ENCODE measurements at places on chromosomes 16 and 17. TPM values are rescaled to one million over a fixed set of nuclear protein-coding genes. Genes with fewer than 3 reads are reported as not detected.

DNA sequence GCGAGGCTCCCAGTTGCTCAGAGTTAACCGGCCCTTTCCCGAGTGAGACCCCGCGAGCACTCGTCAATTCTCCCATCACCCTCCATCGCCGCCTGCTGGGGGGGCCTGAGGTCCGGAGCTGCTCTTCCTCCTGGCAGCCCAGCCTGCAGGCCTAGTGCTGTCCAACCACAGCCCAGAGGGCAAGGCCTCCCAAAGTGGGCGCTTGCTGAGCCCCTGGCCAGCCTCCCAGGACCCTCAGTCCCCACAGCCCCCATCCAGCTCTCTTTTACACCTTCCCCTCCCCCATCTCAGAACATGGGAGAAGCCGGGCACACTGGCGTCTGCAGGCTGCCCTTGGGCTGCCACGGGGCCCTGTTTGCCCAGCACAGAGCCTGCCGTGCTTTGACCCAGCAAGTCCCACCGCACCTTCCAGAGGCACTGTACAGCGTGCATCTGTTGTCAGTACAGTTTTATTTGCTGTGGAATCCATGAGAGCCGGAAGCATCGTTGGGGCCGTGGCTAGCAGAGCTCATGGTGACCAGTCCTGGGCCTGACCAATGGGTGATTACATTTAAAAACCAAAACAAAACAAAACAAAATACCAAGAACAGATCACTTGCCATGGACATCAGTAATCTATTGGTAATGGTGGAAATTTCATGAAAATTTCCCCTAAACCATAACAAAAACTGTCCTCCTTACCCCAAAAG, 96.1 kb upstream of the CBX4 start:
- H3K27me3 ChIP-seq: peaks cover 25% of the 10 kb centered on the region
- no peak overlapping the region for H3K4me3 ChIP-seq
- peaks cover 9% of the 10 kb centered on the region for H3K4me1 ChIP-seq
- no peak for DNase-seq

SUMO2 gene
- 649 TPM for total RNA-seq

QPRT gene
- 6.3 TPM for total RNA-seq

DNA sequence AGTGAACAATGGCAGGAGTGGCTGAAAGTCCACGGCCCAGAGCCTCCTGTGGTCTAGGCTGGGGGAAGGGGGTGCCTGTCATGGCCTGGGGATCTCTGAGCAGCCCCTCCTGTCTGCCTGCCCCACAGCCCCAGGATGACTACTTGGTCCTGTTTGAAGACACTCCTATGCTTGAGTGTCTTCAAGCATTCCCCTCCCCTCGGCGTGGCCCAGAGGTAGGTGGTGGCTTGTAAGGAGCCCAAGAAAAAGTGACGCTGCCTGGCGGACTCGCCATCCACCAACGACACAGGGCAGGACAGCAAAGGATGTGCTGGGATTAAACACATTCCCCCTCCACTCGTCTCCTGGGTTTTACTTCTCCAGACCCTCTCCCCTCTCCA, 5.7 kb downstream of the SULT1A1 start:
- H3K4me1 ChIP-seq: no peaks in the 10 kb centered on the region
- no peaks in the 10 kb centered on the region for H3K27me3 ChIP-seq
- no peaks in the 10 kb centered on the region for H3K36me3 ChIP-seq
- H3K4me3 ChIP-seq: no peak overlapping the region

GRCh38 chr16:50638816-50639670, 42.1 kb downstream of the SNX20 start:
- peaks cover 5% of the 10 kb centered on the region for H3K4me1 ChIP-seq
- H3K36me3 ChIP-seq: no peaks in the 10 kb centered on the region
- no peak overlapping the region for H3K27ac ChIP-seq
- H3K27me3 ChIP-seq: peaks cover 2% of the 10 kb centered on the region
- no peak overlapping the region for H3K4me3 ChIP-seq

ATP2A1 gene
- 2.6 TPM for total RNA-seq

- H3K27me3 ChIP-seq: no peaks in the 10 kb centered on the region
- peaks cover 42% of the 10 kb centered on the region for H3K36me3 ChIP-seq
- H3K27ac ChIP-seq: no peak overlapping the region
- H3K4me1 ChIP-seq: peaks cover 7% of the 10 kb centered on the region
Observed at GRCh38 chr17:40456396-40456951, 13.2 kb downstream of the IGFBP4 start.

GRCh38 chr16:61332461-61332860, 703.8 kb downstream of the CDH8 start:
- no peaks in the 10 kb centered on the region for H3K4me1 ChIP-seq
- no peak for DNase-seq
- no peak overlapping the region for H3K4me3 ChIP-seq
- no peaks in the 10 kb centered on the region for H3K27me3 ChIP-seq
- H3K27ac ChIP-seq: no peak overlapping the region
- no peaks in the 10 kb centered on the region for H3K36me3 ChIP-seq

SEPTIN12 gene
- not detected for total RNA-seq

DNA sequence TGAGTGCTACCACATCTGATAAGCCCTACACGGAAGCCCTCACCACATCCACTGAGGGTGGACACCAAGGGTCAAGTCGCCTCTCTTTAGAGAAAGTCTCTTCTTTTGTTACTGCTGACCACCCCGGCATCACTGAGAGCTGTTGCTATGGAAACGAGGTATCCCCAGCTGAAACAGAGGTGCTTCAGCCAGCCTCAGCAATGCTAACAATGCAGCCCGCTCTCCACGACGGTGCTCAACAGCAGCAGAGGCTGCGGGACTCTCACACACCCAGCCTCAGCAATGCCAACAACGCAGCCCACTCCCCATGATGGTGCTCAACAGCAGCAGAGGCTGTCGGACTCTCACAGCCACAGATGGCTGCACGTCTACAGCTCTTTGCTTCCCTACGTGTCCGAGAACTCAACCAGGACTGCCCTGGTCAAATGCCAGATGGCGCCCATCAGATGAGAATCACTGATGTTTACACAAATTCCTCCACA, 41.4 kb downstream of the VPS53 start:
- no peak overlapping the region for H3K27ac ChIP-seq
- H3K27me3 ChIP-seq: no peaks in the 10 kb centered on the region
- peaks cover 5% of the 10 kb centered on the region for H3K4me1 ChIP-seq
- no peak overlapping the region for H3K4me3 ChIP-seq

DNA sequence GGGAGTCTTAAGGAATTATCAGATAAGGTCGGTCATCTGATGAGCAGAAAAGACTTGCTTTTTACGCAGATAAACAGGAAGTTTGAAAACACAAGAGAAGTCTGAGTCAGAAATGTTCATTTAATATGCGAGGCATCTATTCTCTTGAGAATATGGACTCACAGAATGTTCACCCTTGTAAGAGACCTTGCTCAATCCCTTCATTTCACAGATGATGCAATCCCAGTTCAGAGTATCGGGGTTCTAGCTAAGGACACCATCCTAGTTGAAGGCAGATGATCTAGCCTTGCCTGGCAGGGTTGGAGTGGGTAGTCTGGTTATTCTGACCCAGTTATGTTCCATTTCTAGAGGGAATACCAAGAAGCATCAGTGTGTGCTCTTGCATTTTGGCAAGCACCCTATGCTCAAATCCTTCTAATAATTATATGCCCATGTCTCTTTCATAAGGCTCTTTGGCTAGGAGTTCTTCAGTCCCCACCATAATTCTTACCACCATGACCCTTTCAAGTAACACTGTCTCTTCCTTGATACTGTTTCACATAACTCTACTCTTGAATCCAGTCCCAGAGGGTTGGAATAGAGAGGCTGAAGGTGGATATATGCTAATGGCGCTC, 42.5 kb downstream of the YPEL2 start:
- no peak for DNase-seq
- H3K4me3 ChIP-seq: peak overlapping the region; percentile 41
- peaks cover 5% of the 10 kb centered on the region for H3K36me3 ChIP-seq

HSPB9 gene
- total RNA-seq: not detected

GRCh38 chr16:23996258-23996955, 160.6 kb downstream of the PRKCB start:
- peaks cover 11% of the 10 kb centered on the region for H3K4me1 ChIP-seq
- H3K27me3 ChIP-seq: no peaks in the 10 kb centered on the region
- DNase-seq: no peak
- no peak overlapping the region for H3K27ac ChIP-seq
- H3K4me3 ChIP-seq: no peak overlapping the region

TNP2 gene
- total RNA-seq: not detected

DNA sequence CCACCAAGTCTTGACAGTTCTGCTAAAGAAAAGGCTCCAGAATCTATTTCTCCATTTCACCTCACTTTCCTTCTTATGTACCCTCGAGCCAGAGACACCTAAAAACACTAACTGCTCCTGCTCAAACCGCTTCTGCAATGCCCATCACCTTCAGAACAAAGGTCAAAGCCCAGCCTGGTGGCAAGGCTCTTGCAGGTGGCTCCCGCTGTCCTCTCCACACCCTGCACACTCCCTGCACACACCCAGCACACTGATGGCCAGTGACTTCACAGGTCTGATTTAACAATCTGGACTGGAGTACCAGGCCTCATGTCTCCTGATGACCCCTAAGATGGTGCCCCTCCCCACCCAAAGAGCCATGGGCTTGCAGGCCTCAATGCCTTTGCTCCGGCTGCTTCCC, 9.8 kb upstream of the C17orf113 start:
- DNase-seq: no peak
- no peak overlapping the region for H3K27ac ChIP-seq
- no peaks in the 10 kb centered on the region for H3K36me3 ChIP-seq
- peaks cover 20% of the 10 kb centered on the region for H3K4me1 ChIP-seq
- peaks cover 5% of the 10 kb centered on the region for H3K27me3 ChIP-seq

DNA sequence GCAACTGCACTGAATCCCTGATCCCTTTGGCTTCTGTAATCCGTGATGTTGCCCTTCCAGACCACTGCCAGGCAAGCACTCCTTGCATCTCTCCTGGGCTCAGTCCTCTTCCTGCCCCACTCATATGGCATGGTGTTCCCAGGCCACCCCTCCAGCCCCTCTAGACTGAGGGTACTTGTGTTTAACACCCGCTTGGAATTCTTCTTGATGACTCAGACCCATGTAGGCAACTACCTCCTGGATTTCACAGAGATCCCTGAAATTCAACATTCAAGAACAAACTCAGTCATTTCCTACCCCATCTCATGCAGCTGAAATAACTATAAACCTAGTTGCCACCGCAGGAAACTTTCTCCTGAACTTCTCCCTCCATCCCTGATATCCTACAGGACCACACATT, 541.9 kb upstream of the CDH11 start:
- no peaks in the 10 kb centered on the region for H3K36me3 ChIP-seq
- DNase-seq: no peak
- H3K27ac ChIP-seq: no peak overlapping the region

DNA sequence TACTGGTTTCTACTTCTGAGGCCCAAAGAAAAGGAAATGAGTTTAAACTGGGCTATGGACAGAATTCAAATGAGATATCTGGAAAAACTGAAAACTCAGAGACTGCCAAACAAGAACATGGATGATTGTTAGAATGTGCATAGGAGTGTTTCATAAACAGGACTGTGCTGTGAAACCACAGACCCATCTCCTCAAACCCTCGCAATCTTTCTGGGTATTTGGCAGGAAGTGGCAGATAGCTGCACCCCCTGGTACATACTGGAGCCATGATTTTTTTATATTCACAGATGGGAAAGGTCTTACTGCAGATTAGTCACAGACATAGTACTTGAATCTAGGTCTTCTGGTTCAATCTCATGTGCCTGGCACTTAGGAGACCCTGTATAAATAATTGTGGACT, 145.0 kb downstream of the CCDC182 start:
- H3K36me3 ChIP-seq: peaks cover 36% of the 10 kb centered on the region
- H3K4me3 ChIP-seq: peak overlapping the region; percentile 35
- peak overlapping the region; percentile 90 for H3K27ac ChIP-seq
- peaks cover 76% of the 10 kb centered on the region for H3K4me1 ChIP-seq
- peak; percentile 53 for DNase-seq

GRCh38 chr17:47279062-47279801, 25.6 kb downstream of the ITGB3 start:
- no peaks in the 10 kb centered on the region for H3K36me3 ChIP-seq
- H3K4me3 ChIP-seq: no peak overlapping the region
- peaks cover 7% of the 10 kb centered on the region for H3K4me1 ChIP-seq
- peak overlapping the region; percentile 32 for H3K27ac ChIP-seq
- DNase-seq: no peak

KRTAP4-5 gene
- not detected for total RNA-seq

- H3K36me3 ChIP-seq: no peaks in the 10 kb centered on the region
- no peaks in the 10 kb centered on the region for H3K4me1 ChIP-seq
- no peak for DNase-seq
- H3K27me3 ChIP-seq: peaks cover 20% of the 10 kb centered on the region
- H3K4me3 ChIP-seq: no peak overlapping the region
Observed at GRCh38 chr17:32962320-32962711, 29.3 kb upstream of the SPACA3 start.

GRCh38 chr17:68435876-68436842, 21.1 kb downstream of the WIPI1 start:
- H3K4me3 ChIP-seq: peak overlapping the region; percentile 64
- H3K27me3 ChIP-seq: no peaks in the 10 kb centered on the region
- H3K27ac ChIP-seq: peak overlapping the region; percentile 91

BICDL2 gene
- total RNA-seq: 0.20 TPM

Data from activated T-helper 1 cell treated with anti-CD3 and anti-CD28 coated beads, Interleukin-12 subunit alpha, Interleukin-12 subunit beta, Interleukin-2, Interleukin-4 antibody, amounts not matched to agents 30 ng/mL and 10 ng/mL and 1 ng/mL, durations not matched to agents 14 hours and 24 hours and 36 hours (primary cell).